ENCODE measurements at places on chromosomes 6 and 20. TPM values are rescaled to one million over a fixed set of nuclear protein-coding genes. Genes with fewer than 3 reads are reported as not detected.

The LZTS3 gene
- 6.4 TPM for total RNA-seq

The AVP gene
- 7.0 TPM for total RNA-seq

The OXT gene
- 1.4 TPM for total RNA-seq

The PPP1R16B gene
- total RNA-seq, result 108 TPM

The CST3 gene
- 1.0 TPM for total RNA-seq

The DDR1 gene
- 66.0 TPM for total RNA-seq

The DOK5 gene
- total RNA-seq, result not detected

The PTK6 gene
- 0.75 TPM for total RNA-seq

The MDFI gene
- not detected for total RNA-seq

The TNNC2 gene
- not detected for total RNA-seq

The LINC00237 gene
- total RNA-seq, result not detected

The FRMD1 gene
- not detected for total RNA-seq

The TCF15 gene
- not detected for total RNA-seq

The E2F1 gene
- total RNA-seq, result 2.7 TPM

The SRMS gene
- total RNA-seq, result 0.17 TPM

The TRIM31 gene
- total RNA-seq, result not detected

The GTF2H4 gene
- total RNA-seq, result 38.4 TPM

The ZNF318 gene
- total RNA-seq, result 80.9 TPM

The SEMG1 gene
- total RNA-seq, result not detected

The SPTLC3 gene
- not detected for total RNA-seq

The TENT5A gene
- 11.1 TPM for total RNA-seq

The HLA-B gene
- total RNA-seq, result 4,028 TPM

The TAF11 gene
- 28.5 TPM for total RNA-seq

The SLC17A5 gene
- total RNA-seq, result 8.2 TPM

The SCRT2 gene
- not detected for total RNA-seq

The RSPO3 gene
- total RNA-seq, result not detected

The STX11 gene
- total RNA-seq, result 11.6 TPM

The EEF1A2 gene
- 2.2 TPM for total RNA-seq

The LY6G6C gene
- not detected for total RNA-seq

The HCK gene
- total RNA-seq, result 48.6 TPM

The IMPG1 gene
- not detected for total RNA-seq

Measured in B cell (primary cell).